A549 treated with RU486 at 1 μM for 4 hours (cell line): ENCODE measurements at places on chromosomes 11 and 22. TPM values are rescaled to one million over a fixed set of nuclear protein-coding genes. Genes with fewer than 3 reads are reported as not detected.

CNGA4 gene
- 0.07 to 0.19 TPM (median 0.09 TPM) in 3 of 5 replicates, not detected in the others for total RNA-seq

EXPH5 gene
- total RNA-seq = 0.02 to 0.06 TPM (median 0.04 TPM) in 4 of 5 replicates, not detected in the other

ANGPTL5 gene
- total RNA-seq = 0.05 to 0.14 TPM in 2 of 5 replicates, not detected in the others

SLC36A4 gene
- total RNA-seq = 8.5 to 19.2 TPM (median 18.8 TPM) in 5 replicates

UNC93B1 gene
- 57.3 to 88.2 TPM (median 74.8 TPM) in 5 replicates for total RNA-seq

STIP1 gene
- total RNA-seq = 234 to 268 TPM (median 258 TPM) in 5 replicates
